SK-N-DZ (cell line): ENCODE measurements at places on chromosomes 1 and 21.

GRCh38 chr1:246540738-246541491, 25.1 kb downstream of the TFB2M start:
- no peak for DNase-seq

GRCh38 chr1:56045477-56045876, 533.9 kb downstream of the PLPP3 start:
- DNase-seq, result no peak

DNA sequence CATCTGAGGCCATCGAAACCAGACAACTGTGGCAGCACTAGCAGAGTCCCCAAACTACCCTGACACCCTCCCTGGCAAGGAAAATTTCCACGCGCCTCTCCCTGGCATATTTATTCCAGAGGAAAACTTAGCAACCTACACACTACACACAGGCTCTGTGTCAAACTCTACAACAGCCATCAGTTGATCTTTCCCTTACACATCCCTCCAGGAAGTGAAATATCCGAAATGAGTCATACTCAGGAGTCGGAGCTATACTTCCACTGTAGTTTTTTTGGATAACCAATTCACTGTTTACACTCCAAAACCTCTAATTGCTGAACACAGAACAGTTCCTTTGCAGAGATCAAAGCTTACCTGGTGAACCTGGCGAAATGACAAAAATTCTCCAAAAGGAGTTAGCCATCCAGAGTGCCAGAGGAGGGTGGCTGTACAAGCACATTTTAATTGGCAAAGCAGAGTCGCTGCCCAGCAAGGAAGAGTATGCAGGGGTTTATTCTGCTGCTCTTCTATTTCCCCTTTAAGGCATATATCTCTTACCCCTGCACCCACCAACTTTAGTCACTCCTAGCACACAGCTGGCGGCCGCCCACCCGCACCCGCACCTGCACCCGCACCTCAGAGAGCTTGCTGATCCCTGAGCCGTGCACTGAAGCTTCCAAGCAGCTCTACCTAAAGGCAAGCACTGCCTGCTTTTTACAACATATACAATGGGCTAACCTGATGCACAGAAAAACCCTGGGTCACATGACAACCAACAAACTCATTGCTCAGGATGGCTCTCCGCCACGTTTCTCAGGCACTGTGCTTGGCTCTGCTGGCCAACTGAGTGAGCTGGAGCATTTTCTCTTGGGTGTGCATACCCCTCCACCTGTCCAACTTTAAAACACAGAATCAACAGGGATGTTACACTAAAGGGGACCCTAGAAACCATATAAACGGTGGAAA, 54.9 kb downstream of the CAPZB start:
- no peak for DNase-seq

GRCh38 chr1:229953736-229954326, 113.2 kb upstream of the GALNT2 start:
- no peak for DNase-seq

DNA sequence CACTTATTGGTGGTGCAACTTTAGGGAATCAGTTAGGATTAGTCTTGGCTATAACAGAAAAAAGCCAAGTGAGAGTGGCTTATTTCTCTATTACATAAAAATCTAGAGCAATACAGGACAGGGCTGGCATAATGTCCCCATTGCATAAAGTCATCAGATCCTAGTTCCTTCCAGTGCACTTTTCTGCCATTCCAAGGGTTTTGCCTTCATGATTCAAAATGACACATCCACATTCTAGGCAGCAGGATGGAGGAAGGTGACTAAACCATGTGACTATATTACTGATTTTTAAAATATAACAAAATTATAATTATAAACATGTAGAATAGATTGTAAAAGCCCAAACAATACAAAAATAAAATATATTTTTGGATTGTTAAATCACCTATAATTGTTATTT, 18.8 kb downstream of the JUN start:
- DNase-seq, result no peak

- no peak for DNase-seq
Observed at GRCh38 chr1:27931184-27931583, 3.6 kb upstream of the SMPDL3B start.

DNA sequence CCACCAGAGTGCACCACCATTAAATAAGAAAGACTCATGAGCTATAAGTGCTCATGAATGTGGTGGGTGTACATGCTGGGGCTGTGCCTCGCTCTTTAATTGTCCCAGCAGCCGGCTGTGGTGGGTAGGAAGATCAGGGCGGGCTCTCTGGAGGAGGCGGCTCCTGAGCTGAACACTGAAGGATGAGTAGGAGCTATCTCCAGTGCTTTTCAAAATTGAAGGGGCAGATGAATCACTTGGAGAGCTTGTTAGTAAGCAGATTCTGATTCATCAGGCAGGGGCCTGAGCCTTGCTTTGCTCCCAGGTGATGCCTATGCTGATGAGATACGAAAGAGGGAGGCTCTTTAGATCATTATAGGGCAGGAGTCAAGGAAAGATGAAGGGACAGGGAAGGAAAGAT, 54.1 kb downstream of the ETS2 start:
- DNase-seq, result no peak

DNA sequence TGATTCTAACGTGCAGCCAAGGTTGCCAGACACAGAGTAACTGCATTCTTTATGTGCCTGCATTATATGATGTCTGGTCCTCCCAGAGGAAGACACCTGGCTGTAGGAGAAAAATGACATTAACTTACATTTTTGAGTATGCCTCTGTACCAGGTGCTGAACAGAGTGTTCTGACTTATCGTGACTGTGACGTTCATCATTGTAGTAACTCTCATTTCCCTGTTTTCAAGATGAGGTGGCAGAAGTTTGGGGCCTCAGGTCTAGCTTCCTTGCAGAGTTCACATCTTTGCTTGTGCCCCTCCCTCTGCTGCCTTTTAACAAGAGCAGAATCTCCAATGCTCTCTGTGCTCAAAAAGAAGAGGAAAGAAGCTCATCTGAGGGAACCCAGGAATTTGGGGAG, 488.0 kb downstream of the AJAP1 start:
- no peak for DNase-seq

GRCh38 chr1:233480198-233480597, 133.7 kb upstream of the KCNK1 start:
- DNase-seq, result no peak

GRCh38 chr1:30715216-30715615, 8.2 kb downstream of the MATN1 start:
- DNase-seq, result no peak

DNA sequence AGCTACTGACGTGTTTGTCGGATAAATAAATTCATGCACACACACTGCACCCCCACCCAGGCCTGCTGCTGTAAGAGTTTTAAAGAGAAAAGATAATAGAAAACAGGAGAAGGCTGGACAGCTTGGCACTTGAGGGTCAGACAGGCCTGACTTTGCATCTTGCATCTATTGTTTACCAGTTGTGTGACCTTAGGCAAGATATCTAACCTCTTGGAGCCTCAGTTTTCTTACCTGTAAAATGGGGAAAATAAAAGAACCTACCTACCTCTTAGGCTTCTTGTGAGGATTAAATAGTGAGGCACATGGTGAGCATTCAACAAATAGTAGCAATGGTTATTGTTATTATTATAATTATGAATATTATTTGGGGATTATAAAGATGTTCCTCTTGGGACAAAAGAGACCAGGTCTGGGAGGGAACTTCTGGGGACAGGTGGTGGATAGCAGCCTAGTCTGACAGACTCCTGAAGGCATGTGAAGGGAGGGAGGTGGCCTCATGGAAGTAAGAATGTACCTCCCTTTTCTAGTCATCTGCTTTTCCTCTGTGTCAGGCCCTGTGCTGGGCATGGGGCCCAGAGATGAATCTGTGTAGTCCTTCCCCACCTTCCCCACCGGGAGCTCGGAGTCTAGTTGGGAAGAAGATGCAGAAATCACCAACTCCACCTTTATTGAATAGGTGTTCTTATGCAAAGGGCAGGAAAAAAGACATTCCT, 18.3 kb upstream of the EPB41 start:
- no peak for DNase-seq
